ENCODE measurements at places on chromosomes 13 and 19.

- DNase-seq = no peak
Observed at GRCh38 chr13:72397265-72397664, 330.2 kb downstream of the MZT1 start.

DNA sequence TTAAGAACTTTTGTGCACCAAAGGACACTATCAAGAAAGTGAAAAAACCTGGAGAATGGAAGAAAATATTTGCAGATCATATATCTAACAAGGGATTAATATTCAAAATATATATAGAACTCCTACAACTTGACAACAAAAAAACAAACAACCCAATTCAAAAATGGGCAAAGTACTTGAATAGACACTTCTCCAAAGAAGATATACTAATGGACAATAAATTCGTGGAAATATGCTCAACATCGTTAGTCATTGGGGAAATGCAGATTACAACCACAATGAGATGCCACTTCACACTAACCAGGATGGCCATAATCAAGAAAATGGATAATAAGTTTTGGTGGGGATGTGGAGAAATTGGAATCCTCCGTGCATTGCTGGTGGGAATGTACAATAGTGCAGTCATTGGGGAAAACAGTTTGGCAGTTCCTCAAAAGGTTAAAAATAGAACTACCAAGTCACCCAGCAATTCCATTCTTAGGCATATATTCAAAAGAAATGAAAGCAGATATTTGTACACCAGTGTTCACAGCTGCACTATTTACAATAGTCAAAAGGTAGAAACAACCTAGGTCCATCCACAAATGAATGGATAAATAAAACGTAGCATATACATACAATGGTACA lies 2.2 kb upstream of the LSR start:
- DNase-seq = no peak

DNA sequence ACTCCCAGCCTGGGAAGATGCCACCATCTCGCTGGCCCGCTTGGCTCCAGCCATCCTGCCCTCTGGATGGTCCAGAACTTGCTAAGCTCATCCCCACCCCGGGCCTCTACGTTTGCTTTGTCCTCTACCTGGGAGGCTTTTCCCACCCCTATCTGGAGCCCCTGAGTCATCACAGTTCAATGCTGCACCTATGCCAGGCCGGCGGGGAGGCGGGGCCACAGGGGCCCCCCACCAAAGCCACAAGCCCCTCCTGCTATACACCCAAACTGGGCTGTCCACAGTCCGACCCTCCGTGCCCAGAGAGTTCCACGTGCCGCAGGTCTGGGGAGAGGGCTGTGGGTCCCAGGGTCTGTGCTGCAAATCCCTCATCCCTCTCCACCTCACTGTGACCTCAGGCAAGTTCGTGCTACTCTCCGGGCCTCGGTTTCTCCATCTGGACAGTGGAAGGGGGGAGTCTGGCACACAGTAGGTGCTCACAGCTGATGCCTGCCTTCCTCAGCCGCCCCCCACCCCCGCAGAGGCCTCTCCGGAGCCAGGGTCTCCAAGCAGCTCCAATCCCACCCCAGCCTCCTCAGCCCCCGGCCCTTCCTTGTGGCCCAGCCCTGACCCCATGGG lies 1.9 kb upstream of the TCF3 start:
- no peak for DNase-seq

GRCh38 chr13:30639671-30640070 lies 22.0 kb downstream of the USPL1 start:
- DNase-seq = no peak

DNA sequence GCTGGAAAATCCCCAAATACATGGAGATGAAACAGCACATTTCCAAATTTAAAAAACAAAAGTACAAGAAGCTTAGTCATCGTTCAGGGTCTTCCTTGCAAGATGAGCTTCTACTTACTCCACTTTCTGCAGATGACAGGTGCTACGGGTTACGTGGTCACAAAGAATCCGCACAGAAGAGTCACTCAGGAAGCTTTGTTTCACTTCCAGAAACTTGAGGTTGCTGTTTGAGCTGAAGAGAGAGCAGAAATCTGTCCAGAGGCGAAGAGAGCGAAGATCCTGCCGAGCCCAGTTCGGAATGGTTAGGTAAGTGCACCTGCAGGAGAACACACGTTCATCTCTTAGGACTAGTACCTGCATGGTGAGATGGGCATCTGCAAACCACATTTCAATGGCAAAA lies 9.4 kb downstream of the NLRP7 start:
- peak; percentile 66 for DNase-seq

DNA sequence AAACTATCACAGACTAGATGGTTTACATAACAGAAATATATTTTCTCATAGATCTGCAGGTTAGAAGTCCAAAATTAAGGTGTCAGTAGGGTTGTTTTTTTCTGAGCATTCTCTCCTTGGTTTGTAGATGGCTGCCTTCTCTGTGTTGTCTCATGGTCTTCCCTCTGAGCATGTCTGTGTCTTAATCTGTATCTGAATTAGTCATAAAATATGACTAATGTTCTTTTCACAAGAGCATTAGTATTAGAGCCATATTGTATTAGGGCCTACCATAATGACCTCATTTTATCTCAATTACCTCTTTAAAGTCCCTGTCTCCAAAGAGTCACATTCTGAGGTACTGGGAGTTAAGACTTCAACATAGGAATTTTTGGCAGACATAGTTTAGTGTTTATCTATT lies 77.2 kb upstream of the OBI1 start:
- DNase-seq = no peak

GRCh38 chr13:77810430-77810829 lies 108.2 kb downstream of the EDNRB start:
- peak; percentile 6 for DNase-seq

- DNase-seq = no peak
Observed at GRCh38 chr19:13843104-13843921, 33.6 kb upstream of the NANOS3 start.

DNA sequence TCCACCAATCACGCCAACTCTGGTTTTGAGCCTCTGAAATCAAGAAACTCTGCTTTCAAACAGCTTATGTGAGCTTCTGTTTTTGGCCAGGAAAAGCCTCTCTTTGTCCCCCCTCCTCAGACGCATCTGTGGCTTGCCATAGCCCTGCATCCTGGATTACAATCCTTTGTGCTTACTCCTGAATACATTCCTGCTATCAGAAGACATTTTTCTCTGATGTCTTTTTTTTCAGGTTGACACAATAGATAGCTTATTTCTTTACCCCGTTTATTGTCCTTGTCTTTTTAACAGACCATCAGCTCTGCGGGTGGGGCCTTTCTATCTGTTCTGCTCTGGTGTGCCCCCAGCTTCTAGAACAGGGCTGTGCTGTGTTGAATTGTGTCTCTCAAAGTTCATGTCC lies 11.0 kb downstream of the PNMA8B start:
- no peak for DNase-seq

GRCh38 chr19:17618936-17619335 lies 63.5 kb downstream of the COLGALT1 start:
- DNase-seq = no peak

DNA sequence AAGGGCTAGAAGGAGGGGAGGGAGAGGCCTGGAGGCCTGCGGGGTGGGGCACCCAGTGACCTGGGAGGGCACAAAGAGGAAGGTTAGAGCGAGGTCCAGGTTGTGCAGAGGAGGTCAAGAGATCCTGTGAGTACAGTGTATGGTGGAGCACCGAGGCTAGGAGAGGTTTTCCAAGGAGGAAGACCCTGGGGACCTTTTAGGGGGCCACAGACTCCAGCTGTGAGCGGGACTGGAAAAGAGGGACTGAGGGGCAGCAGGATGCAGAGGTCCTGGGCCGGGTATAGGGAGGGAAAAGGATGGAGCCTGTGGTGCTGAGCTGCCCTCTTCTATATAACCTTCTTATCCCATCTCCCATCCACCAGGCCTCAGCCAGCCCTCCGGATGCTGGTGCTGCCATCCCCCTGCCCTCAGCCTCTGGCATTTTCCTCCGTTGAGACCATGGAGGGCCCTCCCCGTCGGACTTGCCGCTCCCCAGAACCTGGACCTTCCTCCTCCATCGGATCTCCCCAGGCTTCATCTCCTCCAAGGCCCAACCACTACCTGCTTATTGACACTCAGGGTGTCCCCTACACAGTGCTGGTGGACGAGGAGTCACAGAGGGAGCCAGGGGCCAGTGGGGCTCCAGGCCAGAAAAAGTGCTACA lies 863 bp downstream of the ZNF581 start:
- no peak for DNase-seq

- DNase-seq = no peak
Observed at GRCh38 chr19:308471-309205, 17.4 kb upstream of the PLPP2 start.

GRCh38 chr13:38514575-38514974 lies 164.9 kb downstream of the UFM1 start:
- no peak for DNase-seq

- DNase-seq = peak; percentile 71
Observed at GRCh38 chr19:51097166-51097738, 11.0 kb downstream of the CTU1 start.

DNA sequence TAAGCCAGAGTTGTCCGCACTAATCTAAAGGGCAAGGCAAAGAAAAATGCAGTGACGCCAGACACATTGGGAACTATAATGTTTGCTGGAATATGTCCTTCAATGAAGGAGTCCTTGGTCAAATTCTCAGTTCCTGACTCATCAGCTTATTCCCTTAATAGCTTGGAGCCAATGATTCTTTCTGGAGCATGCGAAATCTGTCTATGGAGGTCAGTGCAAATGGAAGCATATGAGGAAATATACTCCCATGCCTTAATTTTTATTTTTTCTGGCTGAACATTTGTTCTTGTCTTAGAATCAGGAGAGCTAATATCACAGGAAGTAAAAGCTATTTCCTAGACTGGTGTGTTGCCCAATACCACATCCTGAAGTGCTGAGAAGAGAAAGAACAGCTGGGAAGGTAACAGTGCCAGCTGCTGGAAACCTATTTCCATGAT lies 289.8 kb upstream of the SPRY2 start:
- DNase-seq = no peak

DNA sequence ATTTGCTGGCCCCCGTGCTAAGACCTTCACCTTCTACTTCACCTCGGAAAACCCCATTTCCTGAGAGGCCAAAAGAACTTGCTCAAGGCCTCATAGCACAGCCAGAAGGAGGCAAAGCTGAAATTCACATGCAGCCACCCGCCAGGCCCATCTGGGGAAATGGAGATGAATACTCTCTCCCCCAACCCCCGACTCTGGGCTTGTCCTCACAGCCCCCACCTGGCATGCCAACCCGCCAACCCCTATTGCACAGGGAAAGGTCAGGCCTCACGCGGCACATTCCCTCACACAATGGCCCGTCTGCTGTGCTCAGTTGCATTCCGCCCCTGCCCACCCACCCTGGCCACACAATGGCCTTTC lies 3.2 kb downstream of the PRX start:
- DNase-seq = no peak

DNA sequence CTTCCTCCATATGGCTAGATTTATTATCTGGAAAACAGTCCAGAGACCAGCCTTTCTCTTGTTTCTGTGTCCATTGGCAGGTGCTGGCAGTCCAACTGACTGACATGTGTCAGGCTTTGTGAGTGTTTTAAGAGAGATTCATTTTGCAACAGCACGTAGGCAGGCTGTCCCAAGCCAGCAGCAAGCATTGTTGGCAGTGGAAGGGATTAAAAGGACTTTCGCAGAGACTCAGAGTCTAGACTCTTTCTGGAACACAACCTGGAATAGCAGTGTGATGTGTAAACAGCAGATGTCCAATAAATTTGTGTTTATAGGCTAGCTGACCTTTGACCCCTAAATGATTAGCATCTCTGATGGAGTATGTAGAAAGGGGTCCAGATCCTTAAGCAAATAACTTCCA lies 222.2 kb upstream of the SERP2 start:
- DNase-seq = no peak

GRCh38 chr19:2223959-2224358 lies 12.2 kb downstream of the PLEKHJ1 start:
- DNase-seq = no peak

GRCh38 chr19:29629836-29630534 lies 23.9 kb downstream of the POP4 start:
- no peak for DNase-seq

- DNase-seq = no peak
Observed at GRCh38 chr19:50515168-50515561, 1.5 kb upstream of the ASPDH start.

- no peak for DNase-seq
Observed at GRCh38 chr19:6453951-6454565, 5.5 kb downstream of the SLC25A23 start.

- DNase-seq = no peak
Observed at GRCh38 chr19:46944918-46945628, 74.6 kb upstream of the NPAS1 start.

- no peak for DNase-seq
Observed at GRCh38 chr19:12787458-12787857, 3.8 kb upstream of the JUNB start.

- DNase-seq = no peak
Observed at GRCh38 chr13:105641121-105641520, 894.3 kb downstream of the EFNB2 start.

- no peak for DNase-seq
Observed at GRCh38 chr13:63731896-63732295, 2316.2 kb upstream of the PCDH20 start.

GRCh38 chr13:110702591-110703526 lies 3.1 kb downstream of the CARS2 start:
- no peak for DNase-seq

DNA sequence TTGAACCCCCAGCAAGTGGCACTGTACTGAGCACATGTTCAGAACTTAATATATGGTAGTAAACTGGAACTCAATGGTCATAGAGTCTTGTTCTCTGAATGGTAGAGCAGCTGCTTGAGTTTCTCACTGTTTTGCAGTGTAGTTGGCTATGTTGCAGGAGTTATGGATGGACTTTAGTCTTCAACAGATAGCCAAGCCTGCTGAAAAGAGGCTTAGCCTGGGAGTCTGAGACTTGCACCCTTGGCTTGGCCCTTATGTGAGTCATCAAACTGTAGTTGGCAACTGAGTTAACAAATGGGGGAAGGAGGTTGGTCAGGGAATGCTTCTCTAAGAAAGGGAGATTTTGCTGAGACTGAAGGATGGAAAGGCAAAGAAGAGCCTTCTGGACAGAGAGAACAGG lies 62.5 kb downstream of the C13orf42 start:
- DNase-seq = no peak

DNA sequence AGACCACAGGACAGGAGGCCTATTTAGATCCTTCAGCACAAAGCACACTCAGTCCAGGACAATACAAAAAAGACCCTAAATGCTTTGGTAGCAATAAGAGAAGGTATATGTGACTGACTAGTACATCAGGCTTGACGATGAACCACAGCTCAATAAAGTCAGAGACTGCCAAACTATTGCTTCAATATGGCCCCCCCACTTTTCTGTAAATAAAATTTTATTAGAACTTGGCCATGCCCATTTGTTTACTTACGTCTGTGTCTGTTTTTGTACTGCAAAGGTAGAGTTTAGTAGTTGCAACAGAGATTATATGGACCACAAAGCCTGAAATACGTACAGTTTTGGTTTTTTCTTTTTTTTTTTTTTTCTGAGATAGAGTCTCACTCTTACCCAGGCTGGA lies 136.7 kb downstream of the IRS2 start:
- no peak for DNase-seq

DNA sequence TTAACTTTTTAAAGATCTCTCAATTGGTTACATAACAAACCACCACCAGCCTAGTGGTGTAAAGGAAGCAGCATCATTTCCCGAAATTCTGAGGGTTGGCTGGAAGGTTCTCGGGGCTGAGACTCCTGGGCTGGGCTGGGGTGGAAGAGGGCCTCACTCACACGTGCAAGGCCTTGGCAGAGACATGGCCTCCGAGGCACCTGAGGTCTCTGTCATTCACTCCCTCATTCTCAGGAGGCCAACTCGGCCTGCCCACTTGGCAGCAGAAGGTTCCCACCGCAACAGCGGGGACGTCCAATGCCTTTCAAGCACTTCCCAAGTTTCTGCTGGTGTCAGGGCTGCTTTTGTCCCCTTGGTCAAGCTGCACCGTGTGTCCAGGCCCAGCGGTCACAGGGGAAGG lies 18.6 kb upstream of the RASA3 start:
- DNase-seq = no peak
